Stimulated activated CD8-positive, alpha-beta memory T cell treated with anti-CD3 and anti-CD28 coated beads, Interleukin-4, amount 100 ng/mL, for 1 hour (primary cell): ENCODE measurements at places on chromosomes 6 and 20.

DNA sequence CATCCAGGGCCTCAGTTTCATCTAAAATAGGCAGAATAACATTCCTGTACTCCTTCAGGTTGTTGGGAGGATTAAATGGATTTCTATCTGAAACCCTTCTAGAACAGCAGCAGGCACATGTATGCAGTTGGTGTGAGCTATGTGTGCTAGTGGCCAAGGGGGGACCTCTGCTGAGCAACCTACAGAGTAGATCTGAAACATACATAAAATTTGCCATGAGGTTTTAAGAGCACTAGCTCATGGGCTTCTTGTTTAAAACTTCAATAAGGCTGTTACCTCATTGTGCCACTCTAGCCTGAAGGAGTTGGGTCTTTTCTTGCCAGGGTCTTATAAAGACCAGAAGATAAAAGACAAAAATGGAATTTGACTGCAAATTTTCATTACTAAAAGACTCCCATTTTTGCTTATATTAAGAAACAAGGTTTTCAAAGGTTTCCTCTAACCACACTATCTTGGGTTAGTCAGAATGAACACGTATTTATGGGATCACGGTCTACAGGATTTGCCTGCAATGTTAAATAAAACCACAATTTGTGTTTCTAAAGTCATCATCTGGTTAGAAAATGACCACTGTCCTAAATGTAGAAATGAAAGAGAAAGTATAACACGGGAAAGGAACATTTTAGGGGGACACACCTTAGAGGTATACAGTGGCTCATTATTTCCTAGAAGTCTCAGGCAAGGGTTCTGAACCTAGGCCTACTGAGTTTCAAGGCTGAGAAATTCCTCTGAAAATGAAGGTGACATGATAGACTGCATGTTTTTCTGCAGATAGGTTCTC lies 144.9 kb upstream of the OLIG3 start:
- no peak for DNase-seq

- DNase-seq = no peak
These were observed 6.5 kb downstream of the SLPI start for GRCh38 chr20:45247865-45248264.

GRCh38 chr6:52588710-52589091 lies 11.8 kb upstream of the TRAM2 start:
- DNase-seq = no peak

- no peak for DNase-seq
These were observed 10.7 kb downstream of the SUN5 start for GRCh38 chr20:32993496-32994050.

DNA sequence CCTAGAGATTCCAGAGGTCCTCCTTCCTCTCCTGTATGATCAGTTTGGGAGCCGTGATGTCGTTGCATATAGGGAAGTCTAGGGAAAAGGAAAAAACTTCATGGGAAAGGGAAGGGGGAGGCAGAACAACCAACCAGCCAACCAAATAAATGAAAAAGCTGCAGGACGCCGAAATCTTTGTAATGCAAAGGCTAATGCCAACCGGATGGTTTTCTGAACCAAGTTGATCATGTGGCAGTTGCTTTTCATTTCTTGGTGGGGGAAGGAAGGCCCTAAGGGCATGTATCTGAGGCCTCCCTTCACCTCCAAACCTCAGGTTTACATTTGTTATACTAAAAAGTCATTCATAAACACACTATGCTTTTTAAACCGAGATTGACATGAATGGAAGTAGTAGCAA lies 167.2 kb downstream of the ARID1B start:
- DNase-seq = no peak
